ENCODE measurements at places on chromosomes 3 and 15. TPM values are rescaled to one million over a fixed set of nuclear protein-coding genes. Genes with fewer than 3 reads are reported as not detected.

ARHGEF26 gene
- not detected for total RNA-seq

HACD2 gene
- total RNA-seq: 31.5 TPM

HEMK1 gene
- total RNA-seq: 58.0 TPM

P2RY14 gene
- total RNA-seq: 9.4 TPM

LYZL4 gene
- total RNA-seq: not detected

TMEM158 gene
- total RNA-seq: 0.26 TPM

VPS33B gene
- total RNA-seq: 20.9 TPM

EPHB3 gene
- total RNA-seq: not detected

IMPG2 gene
- total RNA-seq: 0.05 TPM

CRYGS gene
- 3.2 TPM for total RNA-seq

C3orf49 gene
- not detected for total RNA-seq

ARL14 gene
- total RNA-seq: not detected

COL6A6 gene
- not detected for total RNA-seq

KNG1 gene
- not detected for total RNA-seq

All from activated T-helper 1 cell treated with anti-CD3 and anti-CD28 coated beads, Interleukin-12 subunit alpha, Interleukin-12 subunit beta, Interleukin-2, Interleukin-4 antibody, amounts not matched to agents 30 ng/mL and 10 ng/mL and 1 ng/mL, durations not matched to agents 14 hours and 24 hours and 36 hours (primary cell).